ENCODE measurements at places on chromosomes 1 and 21.
A peak's percentile ranks its signal among the peaks of the same experiment; 100 is the strongest.

DNA sequence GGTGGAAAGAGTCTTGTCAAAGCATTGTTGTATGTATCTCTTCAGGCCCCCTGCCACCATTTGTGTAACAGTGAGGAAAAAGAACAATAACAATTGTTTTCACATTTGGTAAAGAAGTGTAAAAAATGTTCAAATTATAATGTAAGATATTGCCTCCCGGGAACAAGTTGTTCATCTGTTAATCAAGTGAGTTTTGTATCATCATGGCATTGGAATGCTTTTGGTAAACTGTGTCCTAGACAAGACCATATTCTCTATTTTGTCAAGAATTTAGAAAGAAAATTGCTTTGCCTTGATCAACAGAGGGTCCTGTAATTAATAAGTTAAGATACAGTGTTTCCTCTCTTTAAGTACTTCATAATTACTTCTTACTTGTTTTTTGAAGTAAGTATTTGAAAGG is 692.0 kb upstream of the NR5A2 start:
- DNase-seq, result no peak

GRCh38 chr1:59596432-59596831 is 218.3 kb upstream of the HOOK1 start:
- DNase-seq, result no peak

DNA sequence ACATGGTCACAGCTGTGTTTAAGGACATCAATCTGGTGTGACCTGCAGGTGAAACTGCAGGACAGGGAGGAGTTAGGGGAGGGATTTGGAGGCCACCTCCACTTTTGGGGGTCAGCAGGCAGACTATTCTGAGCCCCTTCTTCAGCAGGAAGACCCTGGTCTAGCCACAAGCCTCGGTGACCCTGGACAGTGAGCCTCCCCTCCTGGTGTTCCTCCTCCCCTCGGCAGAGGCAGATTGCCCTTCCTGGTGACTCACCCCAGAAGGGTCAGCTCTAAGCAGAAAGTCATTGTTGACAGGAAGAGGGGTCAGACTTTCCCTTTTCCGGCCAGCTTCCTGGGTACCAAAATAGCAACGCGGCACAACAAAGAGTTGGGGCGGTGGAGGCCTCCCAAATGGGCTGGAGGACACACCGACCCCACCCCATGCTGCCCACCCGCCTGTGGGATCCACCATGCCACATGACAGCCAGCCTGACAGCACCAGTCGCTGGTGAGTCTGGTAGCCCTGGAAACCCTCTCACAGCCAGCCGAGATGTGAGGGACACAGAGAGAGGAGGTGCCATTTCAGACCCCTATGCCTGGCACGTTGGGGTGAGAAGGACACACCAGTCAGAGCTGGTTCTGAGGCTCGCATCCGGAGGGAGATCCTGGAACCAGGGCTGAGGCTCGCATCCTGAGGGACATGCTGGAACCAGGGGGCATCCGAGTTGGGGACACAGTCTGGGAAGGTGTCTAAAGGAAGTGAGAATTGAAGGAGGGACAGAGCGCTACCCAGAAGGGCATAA is 14.7 kb upstream of the CSF1 start:
- peak; percentile 52 for DNase-seq

DNA sequence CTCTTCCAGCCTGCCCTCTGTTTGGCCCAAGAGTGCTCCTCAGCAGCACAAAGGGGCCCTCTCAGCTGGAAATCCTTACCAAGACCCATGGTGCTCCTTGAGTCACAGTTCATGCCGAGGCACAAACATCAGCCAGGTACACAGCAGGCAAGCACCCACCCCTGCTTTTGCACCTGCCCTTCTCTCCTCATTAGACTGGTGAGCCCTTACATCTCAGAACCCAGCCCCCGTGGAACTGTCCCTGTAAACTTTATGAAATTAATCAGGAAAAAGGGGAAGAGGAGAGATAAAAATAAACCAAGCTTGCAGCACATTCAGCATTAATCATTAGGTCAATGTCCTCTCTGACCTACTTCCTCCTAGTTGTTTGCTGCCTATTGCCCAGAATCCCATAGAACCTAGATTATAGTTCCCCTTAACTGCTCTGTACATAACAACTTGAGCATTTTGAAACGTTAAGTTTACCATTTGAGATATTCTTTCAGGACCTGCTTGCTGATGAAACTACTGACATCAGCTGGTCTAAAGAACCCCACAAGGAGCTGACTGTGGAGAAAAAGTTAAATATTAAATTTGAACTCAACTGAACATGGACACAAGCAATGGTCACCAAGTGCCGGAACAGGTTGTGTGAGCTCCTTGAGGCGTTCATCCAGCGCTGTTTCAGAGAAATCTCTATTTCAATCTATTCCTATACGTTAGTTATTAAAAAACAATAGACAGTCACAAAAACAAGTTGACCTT is 738.4 kb downstream of the MATN1 start:
- no peak for DNase-seq

DNA sequence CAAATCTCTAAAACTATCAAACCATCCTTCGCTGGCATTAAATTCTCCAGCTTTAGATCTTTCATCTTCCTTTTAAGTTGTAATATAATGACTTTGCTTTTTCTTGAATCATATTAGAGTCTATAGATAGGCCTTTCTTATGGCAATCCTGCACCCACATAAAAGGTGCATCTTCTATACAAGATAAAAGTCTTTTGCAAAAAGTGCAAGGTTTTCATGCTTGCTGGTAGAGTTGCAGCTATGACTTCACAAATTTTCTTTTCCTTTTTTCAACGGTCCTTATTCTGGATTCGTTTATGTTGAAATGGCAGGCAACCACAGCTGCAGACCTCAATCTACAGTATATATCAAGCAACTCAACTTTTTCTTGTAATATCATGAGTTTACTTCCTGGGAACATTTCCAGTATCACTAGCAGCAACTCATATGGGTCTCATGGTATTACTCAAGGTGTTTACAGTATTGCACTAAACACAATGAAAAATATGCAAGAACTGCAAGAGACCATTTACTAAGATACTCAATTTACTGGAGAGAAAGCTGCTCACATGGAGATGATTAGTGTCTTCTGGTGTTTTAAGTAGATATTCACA is 22.1 kb downstream of the OMA1 start:
- DNase-seq, result no peak

GRCh38 chr1:206816390-206817287 is 44.3 kb upstream of the IL10 start:
- no peak for DNase-seq

DNA sequence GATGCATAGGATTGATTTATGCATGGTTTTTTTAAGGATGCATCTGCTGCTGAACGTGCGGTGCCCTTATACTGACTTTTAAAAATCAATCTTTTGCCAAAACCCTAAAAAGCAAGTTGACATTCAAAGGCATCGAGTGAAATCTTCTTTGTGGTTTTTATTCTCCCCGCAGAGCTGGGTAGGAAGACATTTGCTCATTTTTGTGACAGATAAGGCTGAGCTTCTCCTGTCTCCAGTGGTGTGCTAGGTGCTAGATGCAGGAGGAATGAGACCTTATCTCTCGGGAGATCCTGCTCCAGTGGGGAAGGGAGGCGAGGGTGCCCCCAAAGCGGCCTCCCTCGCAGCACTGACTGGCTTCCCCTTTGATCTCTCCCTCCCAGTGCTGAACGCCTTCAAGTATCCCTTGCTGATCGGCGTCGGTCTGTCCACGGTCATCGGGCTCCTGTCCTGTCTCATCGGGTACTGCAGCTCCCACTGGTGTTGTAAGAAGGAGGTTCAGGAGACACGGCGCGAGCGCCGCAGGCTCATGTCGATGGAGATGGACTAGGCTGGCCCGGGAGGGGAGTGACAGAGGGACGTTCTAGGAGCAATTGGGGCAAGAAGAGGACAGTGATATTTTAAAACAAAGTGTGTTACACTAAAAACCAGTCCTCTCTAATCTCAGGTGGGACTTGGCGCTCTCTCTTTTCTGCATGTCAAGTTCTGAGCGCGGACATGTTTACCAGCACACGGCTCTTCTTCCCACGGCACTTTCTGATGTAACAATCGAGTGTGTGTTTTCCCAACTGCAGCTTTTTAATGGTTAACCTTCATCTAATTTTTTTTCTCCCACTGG is 14.9 kb upstream of the CD101 start:
- DNase-seq, result no peak
